Stimulated activated CD4-positive, alpha-beta T cell treated with anti-CD3 and anti-CD28 coated beads, Interleukin-12 subunit alpha, Interleukin-12 subunit beta, amount 100 ng/mL, for 48 hours (primary cell): ENCODE measurements at places on chromosomes 3 and 15.
A peak's percentile ranks its signal among the peaks of the same experiment; 100 is the strongest.

- DNase-seq: no peak
Measured at GRCh38 chr3:100105501-100105900, 8.8 kb downstream of the FILIP1L start.

GRCh38 chr15:42210696-42211095 is 2.6 kb upstream of the VPS39 start:
- no peak for DNase-seq

- no peak for DNase-seq
Measured at GRCh38 chr3:26559227-26559626, 63.3 kb upstream of the LRRC3B start.

- DNase-seq: no peak
Measured at GRCh38 chr3:132134611-132135010, 99.8 kb upstream of the CPNE4 start.

- no peak for DNase-seq
Measured at GRCh38 chr3:10806006-10806405, 10.0 kb upstream of the SLC6A11 start.

- DNase-seq: no peak
Measured at GRCh38 chr3:139588450-139588849, 48.9 kb upstream of the RBP1 start.

- DNase-seq: no peak
Measured at GRCh38 chr3:101964861-101965260, 115.5 kb downstream of the NFKBIZ start.

DNA sequence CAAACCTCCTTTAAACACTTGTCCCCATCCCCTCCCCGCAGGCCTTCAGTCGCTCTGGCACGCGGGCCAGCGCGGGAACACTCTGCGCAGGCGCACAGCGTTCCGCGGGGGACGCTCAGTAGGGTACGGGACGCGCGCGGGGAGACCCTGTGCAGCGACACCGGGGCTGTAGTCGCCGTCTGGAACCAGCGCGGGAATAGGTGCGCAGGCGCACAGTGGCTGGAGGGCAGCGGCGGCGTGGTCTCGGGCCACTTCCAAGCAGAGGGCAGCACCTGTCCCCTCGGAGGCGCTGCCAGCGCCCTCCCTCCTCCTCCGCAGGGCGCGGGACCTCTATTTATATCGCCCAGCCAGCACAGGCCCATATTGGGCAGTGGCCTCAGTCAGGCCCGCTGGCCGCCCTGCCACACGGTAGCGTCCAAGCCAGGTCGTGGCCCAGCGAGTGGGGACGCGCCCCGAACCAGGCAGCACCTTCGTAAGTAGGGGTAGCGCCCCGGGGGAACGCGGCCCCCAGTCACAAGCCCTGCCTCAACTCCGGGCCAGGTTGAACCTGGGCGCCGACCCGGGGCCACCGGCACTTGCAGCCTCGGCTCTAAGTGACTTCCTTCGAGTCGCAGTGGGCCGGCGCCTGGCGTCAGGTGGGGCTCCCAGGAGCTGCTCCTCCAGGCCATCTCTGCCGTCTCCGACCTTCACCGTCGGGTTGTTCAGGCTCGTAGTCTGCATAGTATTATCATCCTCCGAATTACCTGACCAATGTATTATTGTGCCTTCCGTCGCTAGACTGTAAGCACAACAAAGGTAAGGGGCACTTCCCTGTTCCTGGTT is at the start of gene KBTBD12:
Gene KBTBD12, plus strand, starts transcription at position 118 of the 822 bp plus-strand sequence. CDS start 7,830 bp downstream, outside the sequence.
- no peak for DNase-seq

DNA sequence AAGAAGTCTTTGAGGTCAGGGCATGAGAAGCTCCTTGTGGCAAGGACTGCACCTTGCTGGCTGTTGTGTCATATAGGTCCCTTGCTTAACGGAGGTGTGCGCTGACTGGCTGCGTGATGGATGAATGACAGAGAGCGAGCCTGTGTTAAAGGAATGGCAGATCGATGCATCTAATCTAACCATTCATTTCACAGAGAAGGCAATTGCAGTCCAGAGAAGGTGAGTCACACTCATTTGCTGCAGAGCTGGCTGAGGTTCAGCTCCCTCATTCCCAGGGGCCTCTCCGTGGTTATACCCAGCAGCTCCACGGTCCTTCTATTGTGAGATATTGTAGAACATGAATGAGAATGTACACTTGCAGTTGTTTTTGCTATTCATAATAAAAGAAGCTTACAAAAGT is 289.3 kb downstream of the EPHB1 start:
- DNase-seq: no peak

DNA sequence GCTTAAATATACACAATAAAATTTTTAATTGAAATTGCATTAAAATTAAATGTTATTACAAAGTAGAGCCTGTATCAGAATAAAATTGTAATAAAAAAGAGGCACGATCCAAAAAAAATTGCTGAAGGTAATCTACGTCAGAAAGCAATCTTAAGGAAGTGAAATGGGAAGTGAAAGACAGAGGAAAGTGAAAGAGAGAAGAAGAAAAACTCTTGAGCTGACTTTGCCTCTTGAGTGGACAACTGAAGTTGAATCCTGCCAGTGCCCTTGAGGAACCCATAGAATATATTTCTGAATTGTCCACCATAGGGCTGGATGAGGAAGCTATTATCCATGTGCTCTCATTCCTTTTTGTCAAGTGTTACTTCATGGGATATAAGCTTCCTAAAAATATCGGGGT is 285.1 kb upstream of the STAC start:
- no peak for DNase-seq

DNA sequence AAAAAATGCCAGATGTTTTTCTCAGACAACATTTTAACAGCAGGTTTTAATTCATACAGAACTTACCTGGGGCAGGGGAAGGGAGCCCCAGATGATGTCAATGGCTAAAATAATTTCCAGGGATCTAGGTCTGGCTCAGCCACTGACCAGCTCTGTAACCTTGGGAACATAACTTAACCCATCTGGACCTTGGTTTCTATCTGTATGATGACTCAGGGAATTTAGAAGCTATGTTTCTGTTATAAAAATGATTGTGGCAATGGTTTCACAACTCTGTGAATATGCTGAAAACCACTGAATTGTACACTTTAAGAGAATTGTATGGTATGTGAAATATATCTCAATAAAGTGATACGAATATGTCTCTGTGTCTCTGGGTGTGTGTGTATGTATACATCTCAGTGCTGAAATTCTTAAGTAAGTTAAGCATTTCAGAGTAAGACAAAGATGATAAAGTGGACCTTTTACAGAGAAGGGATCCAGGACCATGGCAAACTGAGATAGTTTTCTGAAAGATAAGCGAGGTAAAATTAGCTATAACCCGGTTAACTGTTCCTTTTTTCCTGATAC is 2.9 kb downstream of the SH3GL3 start:
- no peak for DNase-seq

DNA sequence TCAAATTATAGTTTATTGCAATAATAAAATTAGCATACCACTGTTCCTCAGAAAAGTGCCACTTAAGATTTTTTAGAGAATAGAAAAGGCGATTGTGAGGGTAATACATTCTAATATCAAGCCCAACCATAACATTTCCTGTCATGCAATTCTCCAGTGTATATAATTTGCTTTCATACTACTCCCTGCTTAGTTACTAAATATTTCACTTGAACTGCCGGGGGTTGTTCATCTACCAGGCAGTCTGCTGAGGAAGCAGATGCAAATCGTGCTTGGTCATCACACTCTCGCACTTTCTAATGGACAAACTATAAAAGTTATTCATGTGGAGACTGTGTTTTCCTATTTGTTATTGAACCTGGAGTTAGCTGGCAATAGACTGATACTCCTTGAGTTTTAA is 645.6 kb upstream of the CBLB start:
- no peak for DNase-seq

GRCh38 chr3:179037351-179037750 is 34.3 kb downstream of the ZMAT3 start:
- peak; percentile 50 for DNase-seq

DNA sequence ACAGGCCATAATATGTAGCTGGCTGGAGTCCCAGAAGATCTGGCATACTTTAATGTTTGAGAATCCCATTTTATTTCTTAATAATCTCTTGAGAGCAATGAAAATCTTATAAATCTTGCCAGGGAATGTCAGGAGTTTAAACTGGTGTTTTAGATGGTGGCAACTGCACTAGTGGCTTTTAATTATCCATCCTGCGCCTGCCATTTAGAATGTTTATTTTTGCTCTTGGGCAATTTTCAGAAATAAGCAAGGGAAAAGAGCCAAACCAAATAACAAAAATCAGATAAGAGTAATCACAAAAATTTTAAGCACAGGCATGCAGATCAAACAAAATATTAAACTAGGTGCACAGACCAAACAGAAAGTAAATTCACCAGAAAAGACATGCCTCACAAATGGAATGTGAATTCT is 41.9 kb upstream of the UBP1 start:
- no peak for DNase-seq
